ENCODE measurements at places on chromosomes 3 and 15. TPM values are rescaled to one million over a fixed set of nuclear protein-coding genes. Genes with fewer than 3 reads are reported as not detected.

The BBS4 gene
- total RNA-seq = 18.5 TPM

The TM6SF1 gene
- 0.38 TPM for total RNA-seq

The FBXW12 gene
- total RNA-seq = not detected

The CA12 gene
- 3.7 TPM for total RNA-seq

The C3orf85 gene
- not detected for total RNA-seq

The LRRN1 gene
- total RNA-seq = not detected

The GOLGA6L4 gene
- total RNA-seq = 0.16 TPM

The MAP2K5 gene
- total RNA-seq = 4.3 TPM

The TMEM45A gene
- 48.5 TPM for total RNA-seq

The CTXN2 gene
- not detected for total RNA-seq

The GOLGA8T gene
- not detected for total RNA-seq

The CPEB1 gene
- total RNA-seq = 0.37 TPM

The CALML4 gene
- 1.1 TPM for total RNA-seq

The RLBP1 gene
- total RNA-seq = 0.16 TPM

The OGG1 gene
- 24.4 TPM for total RNA-seq

The ALDH1A2 gene
- total RNA-seq = not detected

The EIF1B gene
- 19.3 TPM for total RNA-seq

The C3orf49 gene
- total RNA-seq = not detected

The ZNF620 gene
- total RNA-seq = 0.69 TPM

The ZMYND10 gene
- not detected for total RNA-seq

The RHOV gene
- total RNA-seq = not detected

The KBTBD8 gene
- total RNA-seq = 1.5 TPM

The VPS13C gene
- 25.1 TPM for total RNA-seq

The SLC22A13 gene
- not detected for total RNA-seq

The XCR1 gene
- not detected for total RNA-seq

The WDR72 gene
- total RNA-seq = not detected
